ENCODE measurements at places on chromosomes 13 and 19.

- DNase-seq, result peak; percentile 51
Measured at GRCh38 chr13:27481766-27482165, 31.4 kb upstream of the MTIF3 start.

- no peak for DNase-seq
Measured at GRCh38 chr13:49399801-49400472, 43.9 kb downstream of the CAB39L start.

DNA sequence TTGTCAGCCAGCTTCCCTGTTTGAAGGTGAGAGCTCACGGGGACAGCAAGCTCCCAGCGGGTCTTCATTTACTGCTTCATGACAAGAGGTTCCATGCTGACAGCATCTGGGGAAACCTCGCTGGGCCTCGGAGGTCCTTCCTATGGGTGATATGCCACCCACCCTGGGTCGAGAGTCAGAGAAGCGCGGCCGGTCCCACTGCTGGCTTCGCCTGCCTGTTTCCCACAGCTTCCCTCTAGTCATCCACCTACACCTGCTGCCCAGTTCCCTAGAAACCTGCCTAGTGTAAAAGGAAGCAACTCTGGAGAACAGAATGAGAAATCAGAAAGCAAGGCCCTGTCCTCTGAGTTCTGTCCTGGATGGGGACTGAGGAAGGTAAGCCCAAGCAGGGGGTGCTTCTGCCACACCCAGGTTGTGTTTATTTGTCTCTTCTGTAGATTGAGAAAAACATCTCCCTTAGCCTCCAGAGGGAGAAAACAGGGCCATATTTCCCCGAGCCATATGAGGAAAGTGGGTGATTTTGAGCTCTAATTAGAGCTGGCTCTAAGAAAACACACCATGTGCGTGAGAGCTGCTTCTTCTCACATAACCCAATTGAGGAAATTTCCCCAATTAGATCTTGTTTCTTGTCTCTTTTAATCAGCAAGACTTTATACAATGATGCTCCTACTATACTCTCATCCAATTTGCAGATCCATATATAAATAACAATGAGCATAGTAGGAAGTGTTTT, 504.3 kb downstream of the IRS2 start:
- DNase-seq, result no peak

GRCh38 chr13:100988921-100989320, 314.3 kb upstream of the TMTC4 start:
- DNase-seq, result no peak

GRCh38 chr13:59304596-59304995, 859.1 kb downstream of the DIAPH3 start:
- DNase-seq, result no peak

GRCh38 chr13:92362717-92363116, 863.9 kb upstream of the GPC6 start:
- no peak for DNase-seq

DNA sequence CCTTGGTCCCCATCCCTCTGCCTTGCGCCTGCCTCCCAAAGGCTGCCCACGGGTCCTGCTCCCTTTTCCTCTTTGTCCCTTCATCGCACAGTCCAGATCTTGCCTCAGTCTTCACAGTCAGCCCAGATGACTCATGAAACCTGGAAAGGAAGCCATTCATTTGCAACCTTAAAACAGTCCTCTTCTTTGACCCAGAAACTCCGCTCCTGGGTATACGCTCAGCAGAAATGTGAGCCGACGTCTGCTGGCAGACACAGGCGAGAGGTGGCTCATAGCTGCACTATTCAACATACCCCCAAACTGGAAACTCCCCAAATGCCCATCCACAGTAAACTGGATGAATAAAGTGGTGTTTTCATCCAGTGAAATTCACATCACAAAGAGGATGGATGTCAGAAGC, 13.6 kb upstream of the PEPD start:
- DNase-seq, result no peak

DNA sequence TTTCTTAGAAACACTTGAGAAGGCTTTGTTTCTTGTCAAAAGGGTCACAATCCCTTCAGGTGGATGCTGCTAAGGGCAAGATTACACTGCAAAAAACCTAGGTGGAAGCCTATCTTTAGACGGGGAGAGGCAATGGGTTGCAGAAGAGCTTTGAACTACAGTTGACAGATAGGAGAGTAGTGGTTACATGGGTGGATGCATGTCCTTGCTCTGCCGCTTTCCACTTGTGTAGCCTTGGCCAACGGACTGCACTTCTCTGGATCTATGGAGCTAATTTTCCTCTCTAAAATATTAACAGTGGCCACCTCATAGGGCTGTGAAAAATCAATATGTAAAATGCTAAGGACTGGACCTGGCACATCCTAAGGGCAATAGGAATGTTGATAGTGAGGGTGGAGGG, 980 bp downstream of the BCKDHA start:
- DNase-seq, result no peak

DNA sequence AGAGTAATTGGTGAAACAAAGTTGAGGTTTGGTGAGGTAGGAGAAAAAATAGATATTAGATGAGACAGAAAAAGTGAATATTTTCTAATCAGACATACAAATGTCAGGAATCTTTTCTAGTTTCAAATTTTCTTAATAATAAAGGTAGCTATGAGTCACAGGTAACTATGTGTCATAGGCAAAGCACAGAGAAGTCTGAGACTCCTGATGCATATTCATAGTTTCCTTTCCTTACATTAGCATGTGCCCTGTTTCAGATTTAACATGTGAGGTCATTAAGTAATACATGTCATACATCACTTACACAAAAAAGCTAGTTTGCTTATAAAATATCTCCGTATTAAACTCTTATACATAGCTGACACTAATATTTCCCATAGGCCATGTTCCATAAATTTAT, 1141.3 kb upstream of the PCDH20 start:
- DNase-seq, result no peak

GRCh38 chr13:66509175-66509574, 721.0 kb downstream of the PCDH9 start:
- no peak for DNase-seq

DNA sequence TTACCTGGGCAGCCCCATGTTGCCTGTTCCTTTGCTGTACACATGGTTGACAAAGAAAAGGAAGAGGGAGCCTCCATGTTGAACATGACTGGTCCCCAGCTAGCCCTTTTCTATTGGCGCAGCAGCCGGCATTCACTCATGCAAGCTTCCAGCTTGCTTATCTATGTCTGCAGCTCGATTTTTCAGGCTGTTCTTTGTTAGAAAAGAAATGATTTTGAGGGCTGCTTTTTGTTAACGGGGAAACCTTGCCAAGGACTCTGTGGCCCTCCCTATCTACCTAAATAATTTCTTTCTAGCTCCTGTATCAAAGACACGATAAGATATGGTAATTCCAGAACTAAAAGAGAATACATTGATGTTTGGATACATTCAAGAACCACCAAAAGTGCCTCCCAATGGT, 20.4 kb upstream of the ADGRE2 start:
- DNase-seq, result no peak

DNA sequence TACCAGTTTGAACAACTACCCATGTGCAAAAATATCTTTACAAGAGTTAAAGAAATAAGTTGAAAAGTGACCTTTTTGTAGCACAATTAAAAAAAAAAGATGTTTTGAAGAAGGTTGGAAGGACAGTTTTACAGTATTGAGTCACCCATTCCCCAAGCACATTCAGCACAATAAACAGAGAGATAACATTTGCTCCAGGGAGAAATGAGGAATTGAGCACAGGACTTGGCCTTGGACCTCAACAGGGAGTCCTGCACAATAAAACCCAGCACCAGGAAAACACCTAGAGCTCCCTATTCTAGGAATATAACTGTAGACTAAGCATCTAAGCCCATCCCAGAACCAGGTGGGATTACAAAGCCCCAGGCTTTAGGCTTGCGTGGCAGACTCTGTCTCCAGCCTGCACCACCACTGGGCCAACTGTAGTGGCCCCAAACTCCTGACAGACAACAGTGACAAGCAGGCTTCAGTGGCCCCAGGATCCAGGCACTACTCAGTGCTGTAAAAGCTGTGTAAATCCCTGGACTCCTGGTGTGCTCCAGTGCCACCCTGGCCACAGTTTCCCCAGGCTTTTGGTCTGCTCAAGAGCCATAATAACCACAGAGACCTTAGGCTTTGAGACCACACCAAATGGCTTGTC, 857.2 kb downstream of the SLITRK1 start:
- no peak for DNase-seq

GRCh38 chr13:80037505-80037888, 303.4 kb downstream of the SPRY2 start:
- no peak for DNase-seq

DNA sequence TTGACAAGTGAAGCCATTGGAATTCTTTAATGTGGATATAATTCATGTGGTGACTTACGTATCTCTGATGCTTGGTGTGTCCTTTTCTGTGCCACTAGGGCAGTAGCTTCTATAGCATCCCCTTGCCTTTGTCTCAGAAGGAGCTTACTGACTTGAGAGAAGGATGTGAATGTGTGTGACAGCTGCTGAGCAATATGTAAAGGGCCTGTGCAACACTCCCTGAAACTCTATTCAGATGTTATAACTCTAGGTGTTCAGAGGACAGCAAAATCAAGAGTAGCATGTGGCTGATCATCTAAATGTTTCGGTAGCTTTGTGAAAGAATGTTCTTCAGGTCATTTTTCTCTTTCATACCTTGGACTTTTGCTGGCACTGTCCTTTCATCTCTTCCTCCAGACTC, 189.5 kb downstream of the LMO7 start:
- DNase-seq, result no peak

- DNase-seq, result no peak
Measured at GRCh38 chr19:30935146-30935545, 414.1 kb downstream of the TSHZ3 start.

- no peak for DNase-seq
Measured at GRCh38 chr13:75319254-75319653, 162.7 kb downstream of the TBC1D4 start.

DNA sequence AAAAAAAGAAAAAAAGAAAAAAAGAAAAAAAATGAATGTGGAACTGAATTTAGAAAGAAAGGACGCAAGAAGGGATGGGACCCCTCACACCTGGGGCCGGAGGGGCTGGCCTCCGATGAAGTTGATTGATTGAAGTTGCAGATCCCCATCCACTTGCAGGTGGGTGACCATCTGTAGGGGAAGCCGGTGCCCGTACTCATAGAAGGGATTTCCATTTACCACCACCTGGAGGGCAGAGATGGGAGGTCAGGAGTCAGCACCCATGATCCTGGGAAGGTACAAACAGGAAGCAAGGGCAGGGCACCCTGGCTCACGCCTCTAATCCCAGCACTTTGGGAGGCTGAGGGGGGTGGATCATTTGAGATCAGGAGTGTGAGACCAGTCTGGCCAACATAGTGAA, 6.4 kb downstream of the LGALS4 start:
- DNase-seq, result no peak

- no peak for DNase-seq
Measured at GRCh38 chr19:2255982-2256685, at the start of gene JSRP1. JSRP1 (minus strand) TSS chr19:2256417; CDS start chr19:2255314, 1,103 bp downstream.

DNA sequence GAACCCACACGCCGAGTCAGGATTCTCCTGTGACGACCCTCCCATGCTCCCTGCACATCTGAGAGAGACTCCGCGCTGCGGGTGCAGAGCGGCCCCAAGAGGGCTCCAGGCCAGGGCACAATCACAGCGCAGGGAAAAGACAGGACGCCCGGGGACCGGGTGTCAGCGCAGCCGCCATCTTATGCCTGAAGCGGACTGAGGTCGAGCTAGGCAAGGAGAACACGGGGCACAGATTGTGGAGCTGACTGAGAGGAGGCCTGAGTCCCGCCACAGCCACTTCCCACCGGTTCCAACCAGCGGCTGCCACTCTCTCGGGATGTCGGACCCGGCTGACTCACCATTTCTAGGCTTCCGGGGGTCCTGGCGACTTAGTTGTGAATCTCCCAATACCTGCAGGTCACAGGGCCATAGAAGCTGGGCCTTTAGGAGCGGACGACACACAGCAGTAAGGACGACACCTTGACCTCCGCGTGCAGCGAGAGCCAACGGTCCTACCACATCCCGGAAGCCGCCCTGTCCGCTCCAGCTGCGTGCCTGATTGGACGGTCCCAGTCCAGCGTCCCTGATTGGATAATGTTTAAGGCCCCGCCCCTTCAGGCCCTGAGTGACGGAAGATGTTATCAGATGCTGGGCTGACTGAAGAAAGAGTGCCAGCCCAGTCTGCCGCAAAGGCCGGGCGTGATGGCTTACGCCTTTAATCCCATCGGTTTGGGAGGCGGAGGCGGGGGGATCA, at the start of gene ZNF728:
ZNF728 (minus strand) TSS at position 487 of the 733 bp plus-strand sequence; CDS start at position 341, 146 bp downstream.
- peak; percentile 25 for DNase-seq

DNA sequence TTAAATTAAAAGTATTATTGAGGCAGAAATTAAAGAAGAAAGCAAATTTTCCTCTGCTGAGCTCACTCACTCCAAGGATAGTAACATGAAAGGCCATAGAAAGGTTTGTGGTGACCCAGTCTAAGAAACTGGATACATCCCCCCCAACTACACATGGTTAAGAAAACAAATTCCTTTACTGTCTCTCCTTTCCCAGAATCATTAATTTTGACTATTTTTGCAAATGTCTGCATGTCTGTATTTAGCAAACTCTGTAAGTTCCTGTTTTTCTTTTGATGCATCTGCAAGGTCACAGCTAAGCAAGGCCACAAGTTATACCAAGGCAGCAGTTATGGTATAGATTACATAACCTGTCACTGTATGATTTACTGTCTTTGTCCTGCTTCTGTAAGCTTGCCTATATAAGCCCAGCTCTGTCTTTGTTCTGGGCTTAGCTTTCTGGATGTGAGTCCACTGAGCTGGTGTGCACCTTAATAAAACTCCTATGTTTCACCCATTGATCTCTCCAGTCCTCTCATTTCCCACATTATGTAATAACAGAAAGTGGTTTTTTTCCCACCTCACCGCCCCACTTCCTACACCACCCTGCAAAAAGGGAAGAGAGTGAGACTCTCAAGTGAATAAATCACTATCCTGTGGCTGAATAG, 8.5 kb upstream of the ZNF83 start:
- DNase-seq, result no peak

Measured in transverse colon (tissue), 4 donors.